ENCODE measurements at places on chromosomes 2 and 18.

GRCh38 chr2:202831242-202832220, 40.0 kb downstream of the ICA1L start:
- DNase-seq = peak; percentile 61

DNA sequence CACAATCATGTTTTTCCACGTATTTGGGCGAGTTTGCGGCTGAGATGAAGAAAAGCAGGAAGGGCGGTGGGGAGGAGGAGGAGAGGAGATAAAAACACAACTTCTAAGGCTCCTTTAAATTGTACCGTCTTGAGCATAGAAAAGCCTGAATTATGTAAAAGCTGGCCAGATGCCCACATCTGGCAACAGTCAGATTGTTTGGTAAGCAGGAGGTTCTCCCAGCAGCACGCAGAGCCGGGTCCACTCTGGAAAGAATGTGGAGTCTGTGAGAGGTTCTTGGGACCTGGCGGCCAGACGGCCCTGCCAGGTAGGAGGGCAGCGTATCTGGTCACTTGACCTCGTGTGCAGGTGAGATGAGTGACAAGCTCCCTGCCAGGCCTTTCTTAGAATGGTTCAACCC, 215.3 kb upstream of the APCDD1 start:
- DNase-seq = no peak

- DNase-seq = no peak
These were observed 31.4 kb upstream of the IL18RAP start for GRCh38 chr2:102391565-102391964.

DNA sequence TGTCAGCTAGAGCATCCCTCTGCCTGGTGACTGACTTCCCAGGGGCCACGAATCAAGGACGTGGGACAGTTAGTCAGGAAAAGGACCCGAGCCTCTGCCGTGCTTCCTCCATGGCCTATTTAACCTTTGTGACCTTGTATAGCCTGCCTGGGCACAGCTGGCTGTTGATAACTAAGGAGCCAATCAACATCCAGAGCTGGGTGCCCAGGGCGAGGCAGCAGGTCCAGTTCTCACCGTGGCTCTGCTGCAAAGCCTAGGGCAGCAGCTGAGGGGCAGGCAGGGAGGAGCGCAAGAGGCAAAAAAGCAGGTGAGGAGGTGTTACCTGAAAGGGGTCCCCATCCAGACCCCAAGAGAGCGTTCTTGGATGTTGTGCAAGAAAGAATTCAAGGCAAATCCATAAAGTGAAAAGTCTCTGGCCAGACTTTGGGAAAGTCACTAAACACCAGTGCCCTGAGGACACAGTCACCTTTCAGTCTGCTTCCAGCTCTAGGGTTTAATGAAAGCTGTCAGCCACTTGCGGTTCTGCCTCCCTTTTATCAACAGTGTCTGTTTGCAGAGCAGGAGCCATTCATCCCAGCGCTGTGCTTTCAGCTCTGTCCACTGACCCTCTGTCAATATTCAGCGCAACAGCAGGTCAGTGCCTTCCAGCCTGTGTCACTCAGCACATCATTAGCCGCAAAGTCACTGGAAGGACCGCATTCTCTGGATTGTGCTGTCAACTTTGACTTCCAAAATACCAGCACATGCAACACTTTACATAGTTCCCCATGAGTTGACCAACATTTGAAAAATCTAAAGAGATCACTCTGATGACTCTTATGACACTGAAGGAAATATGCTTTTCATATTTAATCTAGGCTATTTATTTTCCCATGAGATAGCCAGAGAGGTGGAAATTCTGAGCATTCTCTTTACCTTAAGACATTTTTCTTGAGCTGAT, 38.6 kb upstream of the ASAP2 start:
- DNase-seq = no peak

DNA sequence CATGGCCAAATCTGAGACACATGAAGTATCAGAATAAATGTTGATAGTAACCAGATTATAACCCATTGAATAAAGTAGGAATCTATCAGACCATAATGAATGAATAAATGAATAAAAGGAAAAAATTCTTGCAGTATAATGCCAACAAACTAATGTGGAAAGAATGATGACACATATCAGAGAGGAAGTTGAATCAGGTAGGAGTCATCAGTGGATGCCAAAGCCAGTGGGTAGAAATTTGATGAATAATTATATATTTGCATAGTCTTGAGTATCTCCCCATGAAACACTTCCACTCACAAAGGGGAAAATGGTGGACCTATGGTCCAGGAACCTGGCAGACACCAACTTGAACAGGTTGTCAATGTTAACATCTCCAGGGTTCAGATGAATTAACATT, 68.6 kb downstream of the GALNT3 start:
- no peak for DNase-seq

DNA sequence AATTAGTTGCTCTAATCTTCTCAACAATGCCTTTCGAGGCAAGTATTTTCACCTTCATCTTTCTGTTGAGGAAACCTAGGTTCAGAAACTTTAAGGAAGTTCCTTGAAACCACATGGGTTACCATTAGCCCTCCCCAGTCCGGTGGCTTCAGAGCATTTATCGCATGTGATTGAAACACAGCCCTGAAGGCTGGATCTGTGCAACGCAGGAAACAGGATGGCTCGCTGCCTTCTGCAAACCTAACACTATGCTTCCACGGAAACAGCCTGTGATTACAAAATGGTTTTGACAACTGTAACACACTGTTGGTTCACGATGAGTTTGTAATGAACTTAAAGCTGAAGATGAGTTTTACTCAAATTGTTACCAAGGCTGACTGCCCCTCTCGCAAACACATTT, 68.5 kb downstream of the EPB41L3 start:
- DNase-seq = no peak

DNA sequence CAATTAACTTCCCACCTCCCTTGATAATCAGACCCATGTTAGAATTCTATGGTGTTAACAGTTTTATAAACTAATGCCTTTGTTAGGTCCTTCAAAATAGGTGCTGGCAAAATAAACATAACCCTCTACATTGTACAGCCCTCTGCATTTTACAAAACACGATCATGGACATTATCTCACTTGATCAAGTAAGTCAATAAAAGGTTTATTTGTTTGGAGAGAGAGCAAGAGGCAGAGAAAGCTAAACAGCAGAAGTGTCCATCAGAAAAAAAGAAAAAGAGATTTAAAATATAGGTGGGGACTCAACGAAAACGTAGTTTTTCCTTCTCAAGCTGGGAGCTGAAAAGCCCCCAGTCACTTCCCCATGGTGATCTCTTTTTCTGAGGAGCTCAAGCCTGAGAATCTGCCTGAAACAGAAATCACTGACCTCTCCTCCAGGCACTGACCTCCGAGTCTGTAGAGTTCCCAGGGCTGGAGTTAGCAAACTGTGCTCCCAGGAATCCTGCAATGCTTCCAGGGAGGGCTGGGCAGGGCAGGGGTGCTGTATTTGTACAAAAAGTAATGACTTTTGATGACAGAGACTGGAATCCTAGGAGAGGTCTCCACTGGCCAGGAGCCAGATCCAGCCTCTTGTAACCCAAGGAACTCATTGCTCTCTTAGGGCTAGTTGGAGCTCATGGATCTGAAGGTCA, 137.8 kb upstream of the KLHL29 start:
- no peak for DNase-seq

DNA sequence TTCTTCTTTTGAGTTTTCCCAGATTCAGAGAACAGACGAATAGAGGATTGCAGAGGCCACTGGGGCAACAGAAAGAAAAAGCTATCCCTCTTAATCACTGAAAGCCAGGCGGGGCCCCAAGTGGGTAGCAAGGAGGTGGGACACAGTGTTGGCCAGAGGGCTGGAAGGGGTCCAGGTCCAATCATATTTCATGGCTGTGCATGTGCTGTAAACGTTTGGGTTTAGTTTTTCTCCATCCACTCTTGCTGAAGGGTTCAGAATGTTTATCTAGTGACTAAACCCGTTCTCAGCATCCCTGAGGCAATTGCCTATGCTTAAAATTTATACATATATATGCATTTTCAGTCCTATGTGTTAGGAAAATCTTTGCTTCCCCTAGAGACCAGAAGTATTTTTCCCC, 99.4 kb upstream of the EPHA4 start:
- no peak for DNase-seq

DNA sequence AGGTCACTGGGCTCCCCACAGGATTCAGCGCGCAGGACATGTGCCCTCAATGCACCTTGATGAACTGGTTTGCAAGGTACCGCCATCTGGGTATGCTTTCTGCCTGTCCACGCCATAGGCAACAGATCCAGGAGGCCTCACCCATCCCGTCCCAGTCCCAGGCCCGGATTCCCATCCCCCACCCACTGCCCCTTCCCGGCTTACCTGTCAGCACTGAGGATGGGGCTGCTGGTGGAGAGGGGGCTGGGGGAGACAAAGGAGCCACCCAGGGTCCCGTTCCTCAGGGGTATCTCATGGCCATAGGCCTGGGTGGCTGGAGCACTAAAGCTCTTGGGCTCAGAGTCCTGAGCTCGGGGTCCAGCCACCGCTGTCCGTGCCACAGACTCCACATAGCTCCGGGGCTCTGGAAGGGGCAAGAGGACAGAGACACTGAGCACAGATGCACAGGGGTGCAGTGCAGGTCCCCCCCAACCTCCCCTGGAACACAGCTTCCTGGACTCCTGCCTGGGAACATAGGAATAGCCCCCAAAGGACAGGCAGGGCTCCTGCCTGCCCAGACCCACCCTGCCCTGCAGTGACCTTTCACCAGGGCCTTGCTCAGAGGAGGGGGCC, 181.2 kb downstream of the TNS1 start:
- DNase-seq = no peak

GRCh38 chr2:37585295-37585908, 86.0 kb downstream of the CDC42EP3 start:
- no peak for DNase-seq

DNA sequence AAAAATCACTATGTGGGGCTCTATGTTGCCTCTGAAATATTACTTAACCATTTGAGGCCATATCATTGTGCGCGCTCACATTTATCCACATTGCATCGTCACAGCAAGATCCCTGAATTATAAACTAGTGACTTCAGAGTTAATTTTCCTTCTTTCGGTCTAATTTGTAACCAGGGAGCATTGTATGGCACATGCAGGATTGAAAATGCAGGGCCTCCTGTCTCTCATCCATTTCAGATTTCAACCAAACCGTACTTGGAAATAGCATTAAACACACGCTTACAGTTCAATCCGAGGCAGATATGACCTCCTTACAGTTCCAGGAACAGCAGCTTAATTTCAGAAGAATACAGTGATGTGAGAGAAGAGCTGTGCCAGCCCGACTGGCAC, 532 bp downstream of the MYOM1 start:
- no peak for DNase-seq

DNA sequence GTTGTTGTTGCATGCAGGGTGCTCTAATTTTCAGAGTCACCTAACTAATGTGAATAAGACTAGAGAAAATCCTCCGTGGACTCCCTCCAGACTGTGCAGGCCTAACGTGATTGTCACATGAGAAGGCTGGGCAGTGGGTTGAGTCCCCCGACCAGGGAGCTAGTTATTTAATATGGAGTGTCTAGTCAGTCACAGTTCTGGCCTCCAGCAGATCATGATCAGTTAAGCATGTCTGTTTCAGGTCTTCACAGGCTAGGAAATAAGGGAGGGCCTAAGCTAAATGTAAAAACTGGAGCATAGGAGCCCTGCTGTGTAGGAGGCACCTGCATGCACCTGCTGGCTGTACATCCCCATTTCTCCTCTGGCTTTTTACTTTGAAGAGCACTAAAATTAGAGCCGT, 86.8 kb downstream of the PRPF40A start:
- no peak for DNase-seq

GRCh38 chr2:113692698-113693428, 63.6 kb downstream of the SLC35F5 start:
- no peak for DNase-seq

DNA sequence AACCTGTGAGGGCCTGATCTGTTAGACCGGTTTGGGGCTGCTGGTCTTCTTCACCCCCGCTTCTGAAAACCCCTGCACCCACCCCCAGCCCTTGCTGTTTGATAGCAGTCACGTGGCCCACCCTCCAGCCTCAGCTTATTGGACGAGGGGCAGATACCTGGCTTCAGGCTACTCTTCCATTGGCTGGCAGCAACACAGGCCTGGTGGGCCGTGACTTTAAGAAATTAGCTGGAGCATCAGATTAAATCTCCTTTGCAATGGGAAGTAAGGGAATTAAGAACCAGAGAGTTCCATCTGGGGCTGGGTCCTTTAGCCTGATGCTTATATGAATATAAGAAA, 107.3 kb downstream of the KLHL29 start:
- DNase-seq = peak; percentile 81

DNA sequence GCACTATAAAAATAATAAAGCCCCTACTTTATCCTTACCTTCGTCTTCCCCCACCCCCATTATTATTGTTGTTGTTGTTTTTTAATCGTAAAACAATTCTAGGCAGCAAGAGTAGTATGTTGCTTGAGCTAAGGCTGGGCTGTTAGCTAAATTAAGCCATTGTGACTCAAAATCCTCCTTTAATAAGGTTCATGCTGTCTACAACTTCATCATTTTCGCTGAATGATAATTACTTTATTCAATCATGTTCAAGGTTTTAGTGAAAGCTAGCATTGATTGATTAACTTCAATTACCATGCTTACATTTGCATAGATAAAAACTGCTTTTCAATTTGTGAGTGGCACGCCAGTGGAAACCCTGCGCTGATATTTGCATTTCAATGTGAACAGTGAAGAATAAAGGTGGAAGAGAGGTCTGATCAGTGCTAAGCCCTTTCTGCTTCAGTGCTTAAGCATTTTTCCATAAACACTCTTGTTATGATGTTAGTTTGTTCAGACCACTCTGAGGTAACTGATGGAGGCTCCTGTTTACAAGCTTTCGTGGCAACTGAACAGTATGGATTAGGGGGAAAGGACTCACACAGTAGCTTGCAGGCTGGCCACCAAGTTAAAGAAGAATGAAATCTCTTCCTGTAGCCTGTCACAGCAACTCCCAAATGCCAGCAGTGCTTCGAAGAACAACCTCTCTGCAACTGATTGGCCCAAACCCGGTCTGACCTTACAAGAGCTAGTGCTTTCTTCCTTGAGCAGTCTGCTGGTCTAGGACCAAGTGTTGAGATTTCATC, 156.8 kb downstream of the GPD2 start:
- DNase-seq = no peak

- no peak for DNase-seq
These were observed 1336.2 kb upstream of the CHAC2 start for GRCh38 chr2:52431352-52431760.

DNA sequence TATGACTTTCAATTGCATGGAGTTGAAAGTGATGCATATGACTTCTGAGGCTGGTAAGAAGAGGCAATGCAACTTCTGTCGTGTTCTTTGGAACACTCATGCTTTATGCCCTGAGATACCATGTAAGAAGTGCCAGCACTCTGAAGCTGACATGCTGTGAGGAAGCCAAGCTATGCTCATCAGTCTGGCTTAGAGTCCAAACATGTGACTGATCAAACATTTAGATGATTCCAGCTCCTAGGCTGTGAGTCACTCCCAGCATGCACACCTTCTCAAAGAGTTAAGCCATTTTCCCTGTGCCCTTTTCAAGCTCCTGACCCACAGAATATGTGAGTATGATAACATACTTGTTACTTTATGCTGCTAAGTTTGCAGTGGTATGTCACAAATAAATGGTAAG, 15.8 kb upstream of the VRK2 start:
- DNase-seq = no peak

- no peak for DNase-seq
These were observed 81.5 kb upstream of the STON1 start for GRCh38 chr2:48448274-48449061.

All from NCI-H524 (cell line).